Natural killer cell treated with Interleukin-12 subunit alpha and Interleukin-12 subunit beta and Interleukin-15 and Interleukin-18, amount 100 ng/mL, for 72 hours (primary cell): ENCODE measurements at places on chromosomes 7 and 10.

GRCh38 chr7:31448649-31449048 is 65.2 kb upstream of the ITPRID1 start:
- DNase-seq: no peak

GRCh38 chr10:7948371-7949000 is 106.0 kb upstream of the GATA3 start:
- no peak for DNase-seq

- no peak for DNase-seq
Measured at GRCh38 chr10:33716501-33717267, 382.2 kb upstream of the NRP1 start.

DNA sequence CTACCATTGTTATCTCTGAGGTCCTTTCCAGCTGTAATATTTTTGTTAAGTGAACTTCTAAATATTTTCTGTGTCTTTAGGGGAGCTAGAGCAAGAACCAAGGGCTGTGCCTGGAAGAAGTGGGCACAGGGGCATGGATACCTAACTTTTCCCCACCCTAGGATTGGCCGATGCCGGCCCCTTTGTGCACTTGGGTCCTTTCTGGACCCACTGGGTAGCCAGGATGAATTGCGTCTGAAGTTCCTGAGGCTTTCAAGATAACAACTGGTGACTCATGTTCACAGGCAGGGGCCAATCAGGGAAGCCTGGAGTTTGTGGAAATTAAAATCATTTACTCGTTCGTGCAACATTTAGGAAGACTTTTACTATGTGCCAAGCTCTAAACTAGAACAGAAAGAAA is 758 bp downstream of the DPCD start:
- no peak for DNase-seq

GRCh38 chr10:68666280-68666760 is 54.7 kb upstream of the CCAR1 start:
- DNase-seq: no peak

GRCh38 chr10:78902815-78903214 is 166.0 kb upstream of the ZMIZ1 start:
- no peak for DNase-seq

GRCh38 chr7:139718859-139719258 is 58.9 kb downstream of the HIPK2 start:
- DNase-seq: no peak
